Transverse colon (tissue), 4 donors: ENCODE measurements at places on chromosomes 5 and 9. TPM values are rescaled to one million over a fixed set of nuclear protein-coding genes. Genes with fewer than 3 reads are reported as not detected.

The UBE2QL1 gene
- total RNA-seq: 0.37 TPM

The PLPP7 gene
- total RNA-seq: 3.0 TPM

DNA sequence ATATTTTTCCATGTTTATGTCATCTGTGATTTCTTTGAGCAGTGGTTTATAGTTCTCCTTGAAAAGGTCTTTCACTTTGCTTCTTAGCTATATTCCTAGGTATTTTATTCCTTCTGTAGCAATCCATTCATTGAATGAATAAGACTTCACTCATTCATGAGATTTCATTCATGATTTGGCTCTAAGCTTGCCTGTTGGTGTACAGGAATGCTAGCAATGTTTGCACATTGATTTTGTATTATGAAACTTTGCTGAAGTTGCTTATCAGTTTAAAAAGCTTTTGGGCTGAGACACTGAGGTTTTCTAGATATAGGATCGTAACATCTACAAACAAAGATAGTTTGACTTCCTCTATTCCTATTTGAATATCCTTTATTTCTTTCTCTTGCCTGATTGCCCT lies 15.9 kb downstream of the RLN2 start:
- H3K4me3 ChIP-seq: no peak overlapping the region
- H3K27me3 ChIP-seq: no peaks in the 10 kb centered on the region
- DNase-seq: no peak
- no peak overlapping the region for H3K27ac ChIP-seq

DNA sequence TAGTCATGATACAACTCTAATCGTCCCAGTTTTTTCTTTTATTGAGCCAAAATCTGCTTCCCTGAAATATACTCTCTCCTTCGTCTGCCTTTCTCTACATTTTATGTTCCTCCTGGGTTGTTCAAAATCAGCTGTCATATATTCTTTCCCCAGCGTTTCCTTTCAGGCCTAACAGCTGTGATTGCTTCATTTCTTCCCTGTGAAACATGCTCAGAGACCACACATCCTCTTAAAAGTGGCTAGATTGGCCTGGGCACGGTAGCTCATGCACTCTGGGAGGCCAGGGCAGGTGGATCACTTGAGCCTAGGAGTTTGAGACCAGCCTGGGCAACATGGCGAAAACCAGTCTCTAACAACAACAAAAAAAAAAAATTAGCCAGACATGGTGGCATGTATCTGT lies 25.1 kb downstream of the NFX1 start:
- no peak overlapping the region for H3K4me3 ChIP-seq
- H3K27ac ChIP-seq: no peak overlapping the region
- no peak for DNase-seq

DNA sequence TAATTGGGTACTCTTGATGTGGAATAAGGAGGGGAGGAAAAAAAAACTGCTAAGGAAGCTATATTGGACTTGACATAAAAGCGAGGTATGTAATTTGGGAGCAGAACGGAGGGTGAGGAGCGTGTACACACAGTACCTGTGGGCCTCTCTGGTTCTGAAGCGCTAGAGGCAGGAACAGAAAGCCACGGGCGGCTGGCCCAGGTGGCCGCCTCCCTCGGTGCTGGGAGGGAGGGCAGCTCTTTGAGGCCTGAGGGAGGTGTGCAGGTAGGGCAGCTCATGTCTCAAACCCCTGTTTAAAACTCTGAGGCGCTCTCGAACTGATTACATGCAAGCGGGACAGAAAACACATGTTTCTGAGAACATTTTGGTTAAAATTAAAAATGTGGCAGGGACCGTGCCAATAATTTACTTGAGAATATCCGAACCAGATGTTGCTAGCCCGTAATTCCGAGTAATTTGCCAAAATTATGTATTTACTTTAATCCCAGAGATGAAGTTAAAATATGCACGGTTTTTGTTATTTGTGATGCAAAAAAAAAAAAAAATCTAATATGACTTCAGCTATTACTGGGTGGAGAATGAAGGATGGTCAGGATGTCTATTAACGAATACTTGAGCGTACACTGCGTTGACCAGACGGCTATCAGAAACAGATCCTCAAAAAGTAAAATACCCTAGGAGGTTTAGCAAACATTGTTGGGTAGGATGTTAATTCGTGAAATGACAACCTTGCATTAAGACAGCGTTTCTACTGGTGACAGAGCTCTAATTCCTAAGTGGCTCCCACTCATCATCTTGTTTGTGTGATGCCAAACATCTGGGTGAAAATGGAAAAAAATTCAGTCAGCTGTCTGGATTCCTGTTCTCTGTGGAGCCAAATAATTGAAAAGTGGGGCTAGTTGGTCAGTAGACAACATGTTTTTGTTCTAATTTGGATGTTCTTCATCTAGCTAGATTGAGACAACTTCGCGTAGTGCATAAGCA lies 24.4 kb upstream of the STC2 start:
- H3K27me3 ChIP-seq: peaks cover 7% of the 10 kb centered on the region
- no peak for DNase-seq
- H3K4me1 ChIP-seq: no peaks in the 10 kb centered on the region
- H3K36me3 ChIP-seq: no peaks in the 10 kb centered on the region
- no peak overlapping the region for H3K4me3 ChIP-seq
- H3K27ac ChIP-seq: no peak overlapping the region

GRCh38 chr5:181173420-181174342 lies 26.3 kb downstream of the OR2V2 start:
- no peak overlapping the region for H3K4me3 ChIP-seq
- H3K4me1 ChIP-seq: peaks cover 9% of the 10 kb centered on the region
- no peak for DNase-seq
- no peaks in the 10 kb centered on the region for H3K36me3 ChIP-seq
- H3K27ac ChIP-seq: no peak overlapping the region

DNA sequence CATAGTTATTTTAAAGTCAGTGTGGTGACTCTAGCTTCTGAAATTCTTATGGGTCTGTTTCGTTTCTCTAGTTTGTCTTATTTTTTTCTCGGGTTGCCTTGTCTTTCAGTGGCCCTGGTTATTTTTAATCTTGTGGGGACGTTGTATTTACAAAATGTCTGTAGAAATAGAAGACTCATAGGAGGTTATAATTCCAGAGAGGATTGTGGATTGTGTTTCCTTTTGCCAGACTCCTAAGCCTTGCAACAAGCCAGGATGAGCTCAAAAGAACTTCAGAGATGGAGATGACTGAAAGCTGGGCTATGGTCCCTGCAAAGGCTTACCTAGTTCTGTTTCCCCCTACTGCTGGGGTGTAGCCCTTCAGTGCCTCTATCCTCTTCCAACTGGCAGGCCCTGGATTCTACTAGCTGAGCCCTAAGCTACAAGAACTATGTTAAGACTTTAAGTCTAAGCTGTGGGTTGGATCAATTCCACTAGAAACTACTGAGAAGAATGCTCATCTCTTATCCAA lies 32.2 kb upstream of the LECT2 start:
- H3K4me3 ChIP-seq: no peak overlapping the region
- no peak for DNase-seq
- no peaks in the 10 kb centered on the region for H3K36me3 ChIP-seq
- no peaks in the 10 kb centered on the region for H3K27me3 ChIP-seq

GRCh38 chr5:169354263-169354662 lies 53.3 kb upstream of the SLIT3 start:
- no peaks in the 10 kb centered on the region for H3K27me3 ChIP-seq
- DNase-seq: no peak
- no peak overlapping the region for H3K27ac ChIP-seq
- H3K4me1 ChIP-seq: no peaks in the 10 kb centered on the region
- no peak overlapping the region for H3K4me3 ChIP-seq

DNA sequence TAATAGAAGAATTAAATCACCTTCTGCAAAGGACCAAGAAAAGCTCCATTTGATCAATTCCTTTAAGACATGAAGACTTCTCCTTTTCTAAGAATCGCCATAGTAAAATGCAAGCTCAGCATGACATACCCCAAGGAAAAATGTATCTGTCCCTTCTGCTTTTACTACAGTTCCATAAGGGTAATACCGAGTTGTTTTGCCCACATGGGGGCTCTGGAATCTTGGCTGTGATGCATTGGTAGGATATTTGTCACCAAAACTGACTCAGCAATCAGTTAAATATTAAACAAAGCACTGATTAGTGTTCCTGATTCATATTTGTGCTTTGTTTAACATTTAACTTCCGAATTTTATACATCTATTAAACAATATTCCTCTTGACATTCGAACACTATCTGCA lies 24.3 kb upstream of the KCNIP1 start:
- no peak for DNase-seq
- H3K4me3 ChIP-seq: no peak overlapping the region
- no peak overlapping the region for H3K27ac ChIP-seq
- no peaks in the 10 kb centered on the region for H3K27me3 ChIP-seq
- H3K4me1 ChIP-seq: no peaks in the 10 kb centered on the region

GRCh38 chr9:136228107-136228875 lies 17.3 kb downstream of the QSOX2 start:
- H3K36me3 ChIP-seq: no peaks in the 10 kb centered on the region
- H3K4me1 ChIP-seq: no peaks in the 10 kb centered on the region
- DNase-seq: no peak
- no peak overlapping the region for H3K27ac ChIP-seq
- H3K4me3 ChIP-seq: no peak overlapping the region

DNA sequence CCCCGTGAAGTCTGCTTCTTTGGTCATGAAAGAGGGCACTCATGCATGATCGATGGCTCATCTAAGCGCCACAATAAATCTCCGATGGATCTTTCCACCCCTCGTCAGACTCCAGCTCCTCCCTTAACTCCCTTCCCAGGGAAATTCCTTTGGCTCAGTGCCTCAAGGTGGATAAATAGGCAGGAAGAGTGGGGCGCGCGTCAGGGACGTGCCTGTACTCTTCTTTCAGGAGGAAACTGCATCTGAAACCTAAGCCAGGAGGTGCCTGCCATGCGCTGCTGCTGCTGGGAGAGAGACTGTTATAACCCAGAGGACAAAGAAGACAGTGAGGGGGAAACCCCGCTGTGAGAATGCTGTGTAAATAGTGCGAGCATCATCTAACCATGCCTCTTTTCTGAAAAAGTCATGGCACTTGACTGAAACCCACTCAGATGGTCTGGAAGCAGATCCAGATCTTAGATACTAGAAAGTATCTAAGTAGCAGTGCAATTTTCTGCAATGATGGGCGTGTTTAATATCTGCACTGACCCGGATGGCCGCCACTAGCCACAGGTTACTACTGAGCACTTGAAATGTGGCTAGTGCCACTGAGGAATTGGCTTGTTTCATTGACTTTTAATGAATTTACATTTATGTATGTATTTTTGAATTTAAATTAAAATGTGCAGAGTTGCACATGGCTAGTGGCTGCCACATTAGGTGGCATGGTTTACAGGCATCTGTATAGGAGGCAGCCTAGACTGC lies 120.3 kb upstream of the BASP1 start:
- H3K4me3 ChIP-seq: no peak overlapping the region
- no peaks in the 10 kb centered on the region for H3K27me3 ChIP-seq
- no peak overlapping the region for H3K27ac ChIP-seq
- no peaks in the 10 kb centered on the region for H3K4me1 ChIP-seq

DNA sequence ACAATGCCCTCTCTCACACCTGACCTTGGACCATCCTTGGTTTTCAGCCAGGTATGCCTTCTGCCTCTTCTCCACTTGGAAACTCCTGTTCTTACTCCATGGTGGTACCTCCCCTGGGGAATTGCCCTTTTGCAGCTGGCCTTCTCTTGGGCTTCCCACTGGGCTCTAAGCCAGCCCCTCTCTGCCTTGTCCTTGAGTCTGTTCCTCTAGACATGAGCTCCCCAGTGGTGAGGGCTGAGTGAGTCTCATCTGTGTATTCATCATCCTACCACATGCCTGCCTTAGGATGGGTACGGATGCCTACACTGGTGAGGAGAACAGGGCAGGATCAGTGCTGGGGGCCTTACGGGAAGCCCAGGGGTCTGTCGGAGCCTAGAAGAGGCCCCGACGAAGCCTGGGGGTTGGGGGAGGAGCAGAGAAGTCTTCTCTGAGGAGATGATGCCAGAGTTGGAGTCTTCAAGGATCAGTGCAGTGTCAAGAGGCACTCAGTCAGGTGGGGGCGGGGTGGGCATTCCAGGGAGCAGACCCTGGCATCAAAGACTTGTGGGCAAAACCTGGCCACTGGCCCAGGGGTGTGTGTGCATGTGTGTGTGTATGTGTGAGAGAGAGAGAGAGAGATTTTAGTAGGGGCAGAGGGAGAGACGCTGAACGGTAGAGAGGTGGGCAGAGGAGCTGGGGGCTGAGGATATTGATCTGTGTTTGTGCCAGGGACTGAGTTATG lies 5.2 kb upstream of the CRB2 start:
- H3K27ac ChIP-seq: no peak overlapping the region
- DNase-seq: no peak
- H3K27me3 ChIP-seq: peaks cover 6% of the 10 kb centered on the region
- H3K4me3 ChIP-seq: no peak overlapping the region

- no peak for DNase-seq
- H3K36me3 ChIP-seq: no peaks in the 10 kb centered on the region
- H3K4me1 ChIP-seq: no peaks in the 10 kb centered on the region
- no peak overlapping the region for H3K4me3 ChIP-seq
- peaks cover 14% of the 10 kb centered on the region for H3K27me3 ChIP-seq
- H3K27ac ChIP-seq: no peak overlapping the region
Observed at GRCh38 chr9:36913393-36914211, 120.5 kb downstream of the PAX5 start.
